ENCODE measurements at places on chromosomes 12 and 14.

DNA sequence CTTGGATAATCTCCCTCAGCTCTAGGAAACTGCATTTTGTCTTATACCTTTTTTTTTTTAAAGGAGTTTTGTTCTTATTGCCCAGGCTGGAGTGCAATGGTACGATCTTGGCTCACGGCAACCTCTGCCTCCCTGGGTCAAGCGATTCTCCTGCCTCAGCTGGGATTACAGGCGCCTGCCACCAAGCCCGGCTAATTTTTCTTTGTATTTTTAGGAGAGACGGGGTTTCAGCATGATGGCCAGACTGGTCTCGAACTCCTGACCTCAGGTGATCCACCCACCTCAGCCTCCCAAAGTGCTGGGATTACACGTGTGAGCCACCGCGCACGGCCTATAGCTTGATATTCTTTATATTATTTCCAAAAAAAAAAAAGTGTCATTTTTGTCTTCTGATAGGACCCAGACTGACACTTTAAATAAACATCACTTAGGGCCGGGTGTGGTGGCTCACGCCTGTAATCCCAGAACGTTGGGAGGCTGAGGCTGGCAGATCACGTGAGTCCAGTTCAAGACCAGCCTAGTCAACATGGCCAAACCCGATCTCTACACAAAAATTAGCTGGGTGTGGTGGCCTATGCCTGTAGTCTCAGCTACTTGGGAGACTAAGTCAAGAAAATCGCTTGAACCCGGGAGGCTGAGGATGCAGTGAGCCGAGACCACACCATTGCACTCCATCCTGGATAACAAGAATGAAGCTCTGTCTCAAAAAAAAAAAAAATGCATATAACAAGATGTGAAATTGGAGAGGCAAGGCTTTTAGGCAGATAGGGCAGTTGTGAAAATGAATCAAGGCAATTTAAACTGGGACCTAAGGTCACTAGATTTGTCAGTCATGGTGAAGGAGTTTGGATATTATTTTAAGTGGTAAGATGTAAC, 18.4 kb downstream of the SLC2A3 start:
- DNase-seq = no peak

GRCh38 chr14:89678768-89679167, 261.7 kb upstream of the FOXN3 start:
- DNase-seq = no peak

- no peak for DNase-seq
These were observed 90.2 kb upstream of the TMTC2 start for GRCh38 chr12:82596483-82596882.

GRCh38 chr12:6140651-6141447, 16.4 kb upstream of the VWF start:
- peak; percentile 97 for DNase-seq

- no peak for DNase-seq
These were observed 20.0 kb downstream of the HIP1R start for GRCh38 chr12:122855071-122855829.

DNA sequence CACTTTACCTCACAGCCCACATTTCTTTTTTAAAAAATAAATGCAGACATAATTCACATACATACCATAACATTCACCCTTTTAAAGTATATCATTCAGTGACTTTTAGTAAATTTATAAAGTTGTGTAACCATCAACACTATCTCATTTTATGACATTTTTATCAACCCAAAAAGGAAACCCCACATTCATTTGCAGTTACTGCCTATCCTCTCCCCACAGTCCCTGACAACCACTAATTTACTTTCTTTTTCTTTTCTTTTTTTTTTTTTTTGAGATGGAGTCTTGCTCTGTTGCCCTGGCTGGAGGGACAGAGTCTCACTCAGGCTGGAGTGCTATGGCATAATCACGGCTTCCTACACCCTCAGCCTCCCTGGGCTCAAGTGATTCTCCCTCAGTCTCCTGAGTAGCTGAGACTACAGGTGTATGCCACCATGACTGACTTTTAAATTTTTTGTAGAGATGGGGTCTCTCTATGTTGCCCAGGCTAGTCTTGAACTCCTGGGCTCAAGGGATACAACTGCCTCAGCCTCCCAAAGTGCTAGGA, 1.5 kb upstream of the EP400 start:
- no peak for DNase-seq

DNA sequence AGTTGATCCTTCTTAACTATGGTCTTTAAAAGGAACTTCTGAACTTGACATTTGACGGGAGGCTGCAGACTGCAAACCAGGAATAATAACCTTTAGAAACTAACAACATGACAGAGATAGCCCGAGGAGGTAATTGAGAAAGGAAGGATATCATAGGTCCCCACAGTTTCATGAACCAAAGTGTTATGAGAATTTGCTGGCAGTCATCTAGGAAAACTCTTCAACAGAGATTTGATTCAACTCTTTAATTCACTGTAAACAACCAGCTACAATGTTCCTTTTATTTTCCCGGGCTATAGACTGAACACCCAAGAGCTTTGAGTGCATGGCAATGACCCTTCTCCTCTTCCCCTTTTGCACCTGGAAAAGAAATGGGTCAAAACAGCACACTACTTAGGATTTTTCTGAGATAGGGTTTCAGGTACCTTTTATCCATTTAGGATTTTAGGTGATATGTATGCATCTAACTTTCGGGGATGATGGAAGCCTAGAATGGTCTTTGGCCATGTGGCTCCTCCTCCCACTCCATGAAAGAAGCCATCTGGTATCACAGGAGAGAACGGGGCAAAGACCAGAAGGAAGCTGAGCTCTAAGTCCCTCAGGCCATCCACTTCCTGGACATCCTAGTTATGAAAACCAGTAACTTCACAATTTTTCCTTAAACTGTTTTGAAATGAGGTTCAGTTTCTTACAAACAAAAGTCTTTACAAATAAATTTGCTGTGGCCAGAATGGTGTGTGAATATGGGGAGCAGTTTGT, 23.0 kb downstream of the GLT8D2 start:
- no peak for DNase-seq

- DNase-seq = no peak
These were observed 130.3 kb upstream of the RBM19 start for GRCh38 chr12:114096461-114096860.

DNA sequence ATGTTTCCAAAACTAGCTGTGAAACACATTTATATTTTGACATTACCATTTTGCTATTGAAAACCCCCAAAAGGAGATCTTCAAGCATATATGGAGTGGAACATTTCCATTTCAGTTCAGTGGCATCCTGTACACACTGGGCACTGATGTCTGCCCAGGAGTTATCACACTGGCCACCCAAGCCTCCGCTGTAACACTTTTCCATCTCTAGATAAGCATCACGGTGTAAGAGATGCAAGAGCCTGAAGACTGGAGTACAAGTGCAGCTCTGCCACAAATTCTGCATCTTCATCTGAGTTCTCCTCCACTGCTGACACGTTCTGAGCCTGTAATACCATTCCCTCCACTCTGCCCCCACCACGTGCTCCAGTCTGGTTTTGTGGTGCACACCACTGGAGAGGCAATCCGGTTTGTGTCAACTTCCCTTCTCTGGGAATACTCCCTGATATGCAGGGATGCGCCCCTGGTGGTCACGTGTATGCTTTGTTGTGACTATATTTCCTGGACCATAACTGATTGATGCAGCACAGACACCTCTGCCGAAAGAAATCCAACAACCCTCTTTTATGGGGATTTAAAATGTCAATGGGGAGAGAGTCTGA, 12.7 kb downstream of the SPTLC2 start:
- DNase-seq = peak; percentile 58

DNA sequence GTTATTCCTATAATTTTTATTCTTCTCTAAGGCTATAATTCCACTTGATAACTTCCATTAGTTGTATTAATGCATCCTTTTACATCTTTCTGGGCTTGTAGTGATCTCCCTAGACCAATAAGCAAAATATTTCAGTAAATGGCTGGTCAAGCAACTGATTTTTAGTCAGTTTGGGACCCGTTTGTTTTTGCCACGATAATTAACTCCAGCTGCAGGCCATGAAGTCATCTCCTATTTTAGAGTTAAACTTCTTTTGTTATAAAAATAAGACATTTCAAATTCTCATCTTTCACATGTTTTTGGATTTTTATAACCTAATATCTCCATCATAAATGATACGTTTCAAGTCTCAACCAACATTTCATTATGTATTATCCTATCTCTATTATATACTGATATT, 49.4 kb downstream of the MAGOHB start:
- no peak for DNase-seq

DNA sequence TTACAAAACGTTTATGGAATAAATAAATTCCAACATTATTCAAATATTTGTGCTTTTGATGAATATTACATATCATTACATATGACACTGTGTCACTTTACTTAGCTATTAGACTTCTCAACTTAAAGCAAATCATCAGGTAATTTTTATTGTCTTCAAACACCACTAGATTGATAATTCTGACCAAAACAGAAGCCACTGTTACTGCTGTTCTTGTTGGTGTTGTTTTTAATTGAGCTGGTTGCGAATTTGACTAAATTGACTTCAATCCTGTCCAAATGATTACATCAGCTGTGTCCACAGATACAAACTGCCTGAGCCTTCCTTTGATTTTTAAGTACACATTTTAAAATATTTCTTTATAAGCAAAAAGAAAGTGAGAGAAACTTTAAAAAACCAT, 29.2 kb downstream of the PRKD1 start:
- no peak for DNase-seq

- peak; percentile 97 for DNase-seq
These were observed at the start of gene SETD3 for GRCh38 chr14:99479906-99480869. Gene SETD3 (minus strand): TSS chr14:99480859. CDS start chr14:99465805, 15,054 bp downstream.

GRCh38 chr12:124640056-124640455, 72.6 kb upstream of the NCOR2 start:
- peak; percentile 80 for DNase-seq

DNA sequence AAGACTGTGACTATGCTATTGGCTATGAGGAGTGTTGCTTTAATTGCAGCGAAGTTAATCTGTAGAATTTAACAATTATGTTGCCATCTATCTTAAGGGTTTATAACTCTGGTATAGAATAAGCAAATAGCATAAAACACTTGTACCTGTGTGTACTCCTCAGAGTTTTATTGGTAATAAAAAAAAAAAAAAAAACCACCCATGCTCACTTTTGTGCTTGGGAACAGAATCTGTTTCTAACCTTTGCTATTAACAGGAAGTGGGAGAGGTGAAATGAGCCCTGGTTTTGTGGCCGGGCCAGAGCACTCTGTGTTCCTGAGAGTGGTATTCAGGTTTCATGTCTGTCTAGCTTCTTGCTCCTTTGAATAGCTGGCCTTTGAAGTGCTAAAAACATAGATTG, 53.1 kb downstream of the PDE3A start:
- no peak for DNase-seq

- DNase-seq = no peak
These were observed 7.3 kb upstream of the CFAP54 start for GRCh38 chr12:96482086-96482485.

GRCh38 chr12:27026257-27026656, 3.9 kb downstream of the MED21 start:
- DNase-seq = no peak

- no peak for DNase-seq
These were observed 206.7 kb downstream of the KIF21A start for GRCh38 chr12:39235990-39236767.

- no peak for DNase-seq
These were observed 836.6 kb downstream of the SLC6A15 start for GRCh38 chr12:84075991-84076390.

GRCh38 chr12:15662983-15663659, 126.1 kb downstream of the EPS8 start:
- no peak for DNase-seq

GRCh38 chr12:118536306-118536906, 160.1 kb downstream of the SUDS3 start:
- no peak for DNase-seq

DNA sequence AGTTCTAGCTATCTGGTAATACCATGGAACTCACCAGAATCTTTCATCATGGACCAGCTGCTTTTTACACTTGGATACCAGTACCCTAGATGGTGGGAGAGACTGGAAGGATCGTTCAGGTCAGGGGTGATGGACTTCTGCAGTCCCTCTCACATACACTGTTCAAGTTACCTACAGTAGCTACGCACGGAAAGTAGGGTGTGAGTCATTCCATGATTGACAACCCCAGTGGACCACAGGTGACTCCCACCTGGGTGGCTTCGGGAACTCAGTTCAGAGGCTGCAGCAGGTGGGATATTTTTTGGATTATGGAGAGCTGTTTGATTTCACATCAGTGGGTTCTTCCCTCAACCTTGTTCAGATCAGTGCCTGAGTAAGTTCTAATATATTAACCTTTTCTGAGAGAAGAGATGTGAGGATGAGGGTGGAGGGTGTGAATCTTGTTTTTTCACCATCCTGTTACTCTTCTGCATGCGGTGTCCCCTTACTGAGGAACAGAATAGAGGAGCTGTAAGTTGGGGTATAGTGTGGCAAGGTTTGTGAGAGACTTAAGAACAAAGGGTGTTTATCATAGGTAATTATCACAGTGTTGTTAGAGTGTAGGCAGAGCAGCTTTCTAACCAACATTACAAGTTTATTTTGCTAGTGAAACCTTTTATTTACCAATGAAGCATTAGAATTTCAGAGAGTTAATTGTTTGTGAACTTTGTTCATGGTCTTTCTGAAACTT, 39.6 kb downstream of the PRKCH start:
- DNase-seq = no peak

GRCh38 chr12:92561543-92561899, 141.3 kb upstream of the PLEKHG7 start:
- DNase-seq = no peak

DNA sequence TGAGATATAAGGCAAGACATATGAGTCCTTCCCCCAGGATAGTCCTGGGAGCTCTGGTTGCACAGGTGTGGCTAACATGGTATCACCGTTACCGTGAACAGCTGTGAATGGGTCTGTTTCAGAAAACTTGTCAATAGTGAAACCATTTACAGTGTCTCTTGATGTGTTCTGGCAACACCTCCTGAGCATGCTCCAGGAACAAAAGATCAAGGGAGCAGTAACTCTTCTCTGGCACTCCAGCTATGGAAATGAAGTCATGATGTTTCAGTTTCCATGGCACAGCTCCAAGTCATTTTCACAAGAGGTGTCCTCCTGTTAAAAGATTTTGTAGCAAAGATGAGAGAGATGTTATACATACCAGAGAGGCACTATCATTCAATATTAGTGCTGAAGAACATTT, 253.7 kb downstream of the SNAPC1 start:
- DNase-seq = no peak

- DNase-seq = no peak
These were observed 6.7 kb upstream of the CLEC7A start for GRCh38 chr12:10136637-10137205.

- DNase-seq = no peak
These were observed 95.8 kb downstream of the TMTC3 start for GRCh38 chr12:88237954-88238353.

GRCh38 chr12:102043928-102044327, 17.9 kb downstream of the WASHC3 start:
- no peak for DNase-seq

DNA sequence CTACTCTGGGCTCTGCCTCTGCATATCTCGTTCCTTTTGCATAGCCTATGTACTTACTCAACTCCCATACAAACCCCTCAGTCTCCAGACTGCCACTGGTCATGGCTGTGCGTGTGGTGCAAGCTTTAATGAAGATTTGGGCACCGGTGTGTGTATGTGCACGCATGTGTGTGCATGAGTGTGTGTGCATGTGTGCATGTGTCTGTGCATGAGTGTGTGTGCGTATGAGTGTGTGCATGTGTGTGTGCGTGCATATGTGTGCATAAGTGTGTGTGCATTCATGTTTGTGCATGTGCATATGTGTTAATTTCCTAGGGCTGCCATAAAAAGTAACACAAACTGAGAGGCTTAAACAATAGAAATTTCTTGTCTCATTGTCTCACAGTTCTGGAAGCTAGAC, 17.1 kb upstream of the TBPL2 start:
- no peak for DNase-seq
